ENCODE measurements at places on chromosomes 2 and 18. TPM values are rescaled to one million over a fixed set of nuclear protein-coding genes. Genes with fewer than 3 reads are reported as not detected.

GRCh38 chr2:492178-492577 lies 185.0 kb downstream of the TMEM18 start:
- no peak for DNase-seq

GRCh38 chr2:234990300-234990699 lies 38.5 kb downstream of the SH3BP4 start:
- DNase-seq: no peak

GRCh38 chr2:28387082-28387960 lies 5.3 kb upstream of the FOSL2 start:
- no peak for DNase-seq

- no peak for DNase-seq
These were observed 15.6 kb downstream of the FZD7 start for GRCh38 chr2:202049092-202049728.

GRCh38 chr2:134205087-134205486 lies 48.8 kb upstream of the MGAT5 start:
- DNase-seq: no peak

Gene IKZF2
- total RNA-seq: 16.7 TPM

Gene ASB18
- not detected for total RNA-seq

Gene SPOPL
- total RNA-seq: 14.6 TPM

Gene CNGA3
- not detected for total RNA-seq

Gene ALK
- total RNA-seq: not detected

Data from osteocyte (in vitro differentiated cells).